ENCODE measurements at places on chromosomes 5 and 9.

GRCh38 chr5:65753189-65753588 lies 31.2 kb downstream of the NLN start:
- DNase-seq = no peak

DNA sequence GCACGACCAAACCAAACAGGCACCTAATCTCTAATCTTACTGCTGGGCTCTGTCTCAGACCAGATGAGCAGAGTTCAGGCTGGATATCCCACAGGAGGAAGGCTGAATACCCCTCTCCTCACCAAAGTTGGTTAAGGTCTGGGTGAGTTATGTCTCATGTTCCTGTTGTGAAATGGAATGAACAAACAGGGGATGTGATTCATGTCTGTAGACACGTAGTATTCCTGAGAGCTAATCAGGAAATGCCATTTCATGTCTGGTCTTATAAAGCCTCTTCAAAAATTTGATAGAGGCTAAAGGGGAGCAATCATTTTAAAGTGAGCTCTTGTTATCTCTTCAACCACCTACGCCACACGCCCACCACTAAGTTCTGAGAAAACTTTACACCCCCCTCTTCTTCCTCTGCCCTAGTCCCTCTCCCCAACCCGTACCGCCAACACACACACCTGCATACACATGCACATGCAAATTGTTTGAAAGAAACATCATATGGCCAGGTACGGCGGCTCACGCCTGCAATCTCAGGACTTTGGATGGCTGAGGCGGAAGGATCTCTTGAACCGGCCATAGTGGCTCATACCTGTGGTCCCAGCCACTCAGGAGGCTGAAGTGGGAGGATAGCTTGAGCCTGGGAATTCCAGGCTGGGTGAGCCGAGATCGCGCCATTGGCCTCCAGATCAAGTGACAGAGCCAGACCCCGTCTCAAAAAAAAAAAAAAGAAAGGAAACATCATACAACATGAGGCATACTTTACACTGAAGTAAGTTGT lies 69.8 kb upstream of the RAI14 start:
- DNase-seq = peak; percentile 62

DNA sequence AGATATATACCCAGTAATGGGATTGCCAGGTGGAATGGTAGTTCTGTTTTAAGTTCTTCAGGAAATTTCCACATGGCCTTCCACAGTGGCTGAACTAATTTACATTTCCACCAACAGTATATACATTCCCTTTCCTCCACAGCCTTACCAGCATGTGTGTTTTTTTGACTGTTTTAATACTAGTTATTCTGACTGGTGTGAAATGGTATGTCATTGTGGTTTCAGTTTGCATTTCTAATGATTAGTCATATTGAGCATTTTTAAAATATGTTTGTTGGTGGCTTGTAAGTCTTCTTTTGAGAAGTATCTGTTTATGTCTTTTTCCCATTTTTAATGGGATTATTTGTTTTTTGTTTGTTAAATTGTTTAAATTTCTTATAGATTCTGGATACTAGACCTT lies 208.9 kb downstream of the CFAP90 start:
- DNase-seq = no peak

DNA sequence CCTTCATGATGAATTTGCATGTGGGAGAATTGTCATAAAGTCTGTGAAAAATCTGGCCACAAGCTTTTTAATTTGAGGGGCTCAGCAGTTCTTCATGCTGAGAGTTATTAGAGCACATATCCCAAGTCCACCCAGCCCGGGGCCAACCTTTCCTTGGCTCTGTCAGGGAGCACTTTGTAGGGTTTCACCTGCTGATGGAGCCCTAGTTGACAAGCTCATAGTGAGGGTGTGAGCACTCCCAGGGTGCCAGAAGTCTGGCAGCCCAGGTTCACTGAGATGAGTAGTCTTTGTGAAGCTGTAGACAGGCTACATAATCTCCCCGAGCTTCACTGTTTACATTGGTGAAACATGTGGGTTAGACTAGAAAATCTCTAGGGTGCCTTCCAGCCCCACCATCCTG lies 97.2 kb upstream of the NREP start:
- DNase-seq = no peak

- DNase-seq = no peak
Observed at GRCh38 chr9:130144703-130145102, 27.5 kb upstream of the NCS1 start.

GRCh38 chr9:656926-657568 lies 184.4 kb upstream of the DMRT1 start:
- no peak for DNase-seq

- no peak for DNase-seq
Observed at GRCh38 chr9:129889122-129889940, 54.1 kb downstream of the USP20 start.

GRCh38 chr5:102799017-102799416 lies 43.9 kb downstream of the PAM start:
- no peak for DNase-seq

Data from GM04503 (cell line).